CD4-positive, alpha-beta T cell treated with Interleukin-1 beta for 1 hour (primary cell): ENCODE measurements at places on chromosomes 5 and 9.

DNA sequence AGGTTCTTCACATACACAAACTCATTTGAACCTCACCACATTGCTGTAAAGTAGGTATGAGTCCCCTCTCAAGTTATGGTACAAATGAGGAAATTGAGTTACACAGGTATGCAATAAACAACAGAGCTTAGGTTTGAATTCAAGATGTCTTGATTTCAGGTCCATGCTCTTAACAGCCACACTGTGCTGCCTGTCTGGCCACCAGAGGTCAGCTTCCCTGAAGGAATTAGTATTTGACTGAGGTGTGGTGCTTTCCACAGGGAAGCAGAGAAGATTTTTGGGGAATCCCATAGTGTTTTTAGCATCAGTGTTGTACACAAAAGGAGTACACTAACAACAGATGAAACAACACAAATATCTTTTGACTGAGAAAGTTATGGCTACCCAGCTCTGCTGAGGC, 94.4 kb upstream of the ITGA1 start:
- DNase-seq: peak; percentile 42

DNA sequence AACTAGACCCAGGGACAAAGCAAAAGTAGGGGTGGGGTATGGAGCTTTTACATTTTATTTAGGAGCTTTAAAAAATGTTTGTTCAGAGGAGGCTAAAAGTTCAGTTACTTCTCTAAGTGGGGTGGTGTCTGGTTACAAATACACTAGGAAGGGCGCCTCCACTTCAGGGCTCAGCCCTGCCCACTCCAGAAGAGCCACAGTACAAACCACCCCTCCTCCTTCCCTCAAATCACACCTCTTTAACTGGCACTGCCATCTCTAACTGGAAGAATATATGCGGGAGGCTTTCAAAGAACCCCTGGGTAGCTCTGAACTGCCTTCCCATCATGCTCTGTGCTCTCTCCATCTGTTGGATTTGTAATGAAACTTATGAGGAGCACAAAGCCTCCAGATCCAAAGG, 98.8 kb upstream of the NFIB start:
- no peak for DNase-seq

GRCh38 chr5:93433422-93433821, 147.6 kb downstream of the NR2F1-AS1 start:
- no peak for DNase-seq

DNA sequence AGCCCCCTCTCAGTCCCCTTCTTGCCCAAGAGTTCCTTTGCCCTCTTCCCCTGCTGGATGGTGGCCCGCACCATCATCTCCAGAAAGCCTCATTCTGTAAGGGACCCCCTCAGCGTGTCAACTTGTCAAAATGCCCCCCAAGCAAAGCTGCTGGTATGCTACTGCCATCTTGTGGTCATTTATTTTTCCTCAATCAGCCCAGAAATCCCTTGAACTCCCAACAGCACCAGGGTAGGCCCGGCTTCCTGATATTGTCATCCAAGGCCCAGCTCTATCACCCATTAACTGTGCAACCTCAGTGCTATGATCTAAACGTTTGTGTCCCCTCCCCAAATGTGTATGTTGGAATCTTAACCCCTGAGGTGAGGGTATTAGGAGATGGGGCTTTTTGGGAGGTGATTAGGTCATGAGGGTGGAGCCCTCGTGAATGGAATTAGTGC, 53.2 kb upstream of the FBXW11 start:
- DNase-seq: no peak

- DNase-seq: no peak
Observed at GRCh38 chr9:2780326-2780725, 63.0 kb downstream of the KCNV2 start.

DNA sequence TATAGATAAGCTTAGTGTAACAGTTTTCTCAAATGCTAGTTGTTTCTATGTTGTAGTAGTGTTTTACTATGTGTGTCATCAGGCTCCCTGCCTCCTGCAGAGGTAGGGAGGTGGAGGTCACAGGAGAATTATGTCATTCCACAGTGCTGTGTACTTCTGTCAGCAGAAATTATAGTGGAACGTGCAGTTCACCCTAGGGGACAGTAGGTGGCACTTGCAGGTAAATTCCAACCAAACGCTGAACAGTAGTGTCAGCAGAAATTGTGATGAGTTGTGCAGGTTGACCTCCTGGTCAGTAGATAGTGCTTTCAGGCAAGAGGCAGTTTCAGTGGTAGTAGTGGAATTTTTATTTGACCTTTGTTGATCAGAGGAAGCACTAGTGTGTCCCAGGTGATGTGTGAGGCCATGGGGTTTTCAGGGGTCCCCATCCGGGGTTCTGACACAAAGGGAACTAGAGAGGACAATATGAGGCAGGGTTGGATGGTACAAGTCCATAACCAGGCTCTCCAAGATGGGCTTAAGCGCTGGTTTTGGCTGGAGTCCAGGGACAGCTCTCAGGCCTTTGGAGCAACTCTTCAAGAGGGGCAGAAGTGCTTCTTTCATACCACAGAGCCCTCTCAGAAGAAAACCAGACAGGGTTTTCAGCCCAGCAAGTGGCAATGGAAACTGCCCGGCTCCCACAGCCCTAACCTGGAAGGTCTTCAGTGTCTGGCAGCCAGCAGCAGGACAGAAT, 402.9 kb downstream of the CYLC2 start:
- DNase-seq: no peak

- no peak for DNase-seq
Observed at GRCh38 chr9:74044844-74045243, 452.3 kb upstream of the RORB start.
